ENCODE measurements at places on chromosomes 5 and 9. TPM values are rescaled to one million over a fixed set of nuclear protein-coding genes. Genes with fewer than 3 reads are reported as not detected.

The GPX3 gene
- total RNA-seq: 68.5 TPM

The PRRX2 gene
- 0.17 TPM for total RNA-seq

The ARAP3 gene
- 5.5 TPM for total RNA-seq

The CEL gene
- 0.17 TPM for total RNA-seq

The FAM174A gene
- total RNA-seq: 16.3 TPM

The NR3C1 gene
- total RNA-seq: 65.3 TPM

The MELK gene
- 124 TPM for total RNA-seq

The ZNG1A gene
- 47.2 TPM for total RNA-seq

The TLE1 gene
- 21.9 TPM for total RNA-seq

The PFN3 gene
- total RNA-seq: not detected

The IFNA21 gene
- not detected for total RNA-seq
